ENCODE measurements at places on chromosomes 1 and 21. TPM values are rescaled to one million over a fixed set of nuclear protein-coding genes. Genes with fewer than 3 reads are reported as not detected.

- peaks cover 2% of the 10 kb centered on the region for H3K4me1 ChIP-seq
- H3K36me3 ChIP-seq = no peaks in the 10 kb centered on the region
These were observed 17.2 kb downstream of the GNG12 start for GRCh38 chr1:67816095-67816475.

GRCh38 chr1:23980728-23981070 lies 572 bp upstream of the SRSF10 start:
- peak overlapping the region; percentile 44 for H3K4me3 ChIP-seq
- peaks cover 15% of the 10 kb centered on the region for H3K36me3 ChIP-seq
- peaks cover 16% of the 10 kb centered on the region for H3K4me1 ChIP-seq
- DNase-seq = peak; percentile 58
- H3K27ac ChIP-seq = peak overlapping the region; percentile 89
- no peaks in the 10 kb centered on the region for H3K27me3 ChIP-seq

GRCh38 chr1:198846556-198846955 lies 207.7 kb downstream of the PTPRC start:
- H3K36me3 ChIP-seq = peaks cover 17% of the 10 kb centered on the region
- peaks cover 2% of the 10 kb centered on the region for H3K4me1 ChIP-seq
- DNase-seq = no peak
- no peak overlapping the region for H3K27ac ChIP-seq
- H3K4me3 ChIP-seq = no peak overlapping the region

DNA sequence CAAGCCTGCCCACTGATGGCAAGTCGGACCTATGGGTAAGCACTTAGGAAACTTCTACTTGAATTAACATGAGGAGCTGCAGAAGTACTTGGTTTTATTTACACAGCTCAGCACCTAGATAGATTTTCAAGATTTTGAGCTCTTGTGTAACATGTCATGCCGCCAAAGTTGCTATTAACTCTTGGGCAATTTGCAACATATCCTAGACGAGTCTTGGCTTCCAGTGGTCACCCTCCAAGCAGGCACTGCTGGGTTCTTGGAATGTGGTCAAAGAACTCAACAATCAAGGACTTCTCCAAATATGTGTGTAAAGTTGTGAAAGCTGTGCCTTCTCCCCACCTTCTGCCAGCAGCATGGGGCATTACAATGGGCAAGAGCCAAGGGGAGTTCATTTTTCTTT lies 17.8 kb upstream of the GUCA2B start:
- no peak for DNase-seq
- no peaks in the 10 kb centered on the region for H3K4me1 ChIP-seq
- no peak overlapping the region for H3K27ac ChIP-seq
- no peaks in the 10 kb centered on the region for H3K36me3 ChIP-seq

- DNase-seq = no peak
- no peak overlapping the region for H3K27ac ChIP-seq
- no peaks in the 10 kb centered on the region for H3K4me1 ChIP-seq
These were observed 18.6 kb downstream of the PIK3CD start for GRCh38 chr1:9670085-9670484.

DNA sequence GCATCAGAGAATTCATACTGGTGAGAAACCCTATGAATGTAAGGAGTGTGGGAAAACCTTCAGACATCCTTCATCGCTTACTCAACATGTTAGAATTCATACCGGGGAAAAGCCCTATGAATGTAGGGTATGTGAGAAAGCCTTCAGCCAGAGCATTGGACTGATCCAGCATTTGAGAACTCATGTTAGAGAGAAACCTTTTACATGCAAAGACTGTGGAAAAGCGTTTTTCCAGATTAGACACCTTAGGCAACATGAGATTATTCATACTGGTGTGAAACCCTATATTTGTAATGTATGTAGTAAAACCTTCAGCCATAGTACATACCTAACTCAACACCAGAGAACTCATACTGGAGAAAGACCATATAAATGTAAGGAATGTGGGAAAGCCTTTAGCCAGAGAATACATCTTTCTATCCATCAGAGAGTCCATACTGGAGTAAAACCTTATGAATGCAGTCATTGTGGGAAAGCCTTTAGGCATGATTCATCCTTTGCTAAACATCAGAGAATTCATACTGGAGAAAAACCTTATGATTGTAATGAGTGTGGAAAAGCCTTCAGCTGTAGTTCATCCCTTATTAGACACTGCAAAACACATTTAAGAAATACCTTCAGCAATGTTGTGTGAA lies 12.8 kb downstream of the ZFP69B start:
- no peak overlapping the region for H3K27ac ChIP-seq
- H3K27me3 ChIP-seq = no peaks in the 10 kb centered on the region
- H3K36me3 ChIP-seq = peaks cover 5% of the 10 kb centered on the region
- H3K4me3 ChIP-seq = no peak overlapping the region

- no peak for DNase-seq
- H3K4me3 ChIP-seq = no peak overlapping the region
- H3K27me3 ChIP-seq = no peaks in the 10 kb centered on the region
- H3K36me3 ChIP-seq = no peaks in the 10 kb centered on the region
- H3K4me1 ChIP-seq = no peaks in the 10 kb centered on the region
These were observed 26.0 kb upstream of the GBP6 start for GRCh38 chr1:89337903-89338302.

DNA sequence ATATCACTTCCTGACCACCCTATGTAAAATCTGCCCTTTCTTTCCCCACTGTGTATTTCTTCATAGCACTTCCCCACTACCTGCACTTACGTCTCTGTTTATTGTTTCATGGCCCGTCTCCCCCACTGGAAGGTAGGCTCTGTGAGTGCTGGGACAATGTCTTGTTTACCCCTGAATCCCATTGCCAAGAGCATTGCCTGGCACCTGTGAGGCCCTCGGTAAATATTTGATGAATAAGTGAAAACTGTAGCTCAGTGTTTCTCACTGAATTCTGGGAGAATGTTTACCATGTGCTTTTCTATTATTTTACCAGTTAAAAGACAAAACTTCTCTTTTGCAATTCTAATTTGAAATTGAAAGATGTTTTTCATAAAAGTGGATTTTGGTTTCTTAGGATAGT lies 11.8 kb downstream of the NFASC start:
- H3K27me3 ChIP-seq = peaks cover 5% of the 10 kb centered on the region
- H3K4me1 ChIP-seq = no peaks in the 10 kb centered on the region
- DNase-seq = no peak
- H3K4me3 ChIP-seq = no peak overlapping the region
- H3K36me3 ChIP-seq = no peaks in the 10 kb centered on the region
- no peak overlapping the region for H3K27ac ChIP-seq

DNA sequence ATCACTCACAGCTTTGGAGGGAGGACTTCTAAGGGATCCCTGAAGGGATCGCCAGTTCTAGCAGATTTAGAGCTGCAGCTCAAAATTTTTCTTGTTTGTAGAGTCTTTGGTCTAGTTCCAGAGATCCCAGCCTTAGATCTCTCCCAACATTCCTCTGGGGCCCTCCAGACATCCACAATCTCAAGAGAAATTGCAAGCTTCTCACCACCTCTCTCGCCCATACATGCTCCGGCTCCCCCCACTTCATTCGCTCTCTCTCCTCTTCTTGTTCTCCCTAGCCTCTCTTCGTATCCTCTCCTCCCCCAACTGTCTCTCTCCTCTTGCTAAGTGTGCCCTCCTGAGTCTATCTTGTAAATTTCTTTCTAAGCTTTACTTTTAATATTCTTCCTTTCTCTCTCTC lies 15.1 kb upstream of the TUT4 start:
- H3K27me3 ChIP-seq = no peaks in the 10 kb centered on the region
- peaks cover 12% of the 10 kb centered on the region for H3K4me1 ChIP-seq
- H3K36me3 ChIP-seq = no peaks in the 10 kb centered on the region
- H3K27ac ChIP-seq = peak overlapping the region; percentile 6
- H3K4me3 ChIP-seq = no peak overlapping the region

DNA sequence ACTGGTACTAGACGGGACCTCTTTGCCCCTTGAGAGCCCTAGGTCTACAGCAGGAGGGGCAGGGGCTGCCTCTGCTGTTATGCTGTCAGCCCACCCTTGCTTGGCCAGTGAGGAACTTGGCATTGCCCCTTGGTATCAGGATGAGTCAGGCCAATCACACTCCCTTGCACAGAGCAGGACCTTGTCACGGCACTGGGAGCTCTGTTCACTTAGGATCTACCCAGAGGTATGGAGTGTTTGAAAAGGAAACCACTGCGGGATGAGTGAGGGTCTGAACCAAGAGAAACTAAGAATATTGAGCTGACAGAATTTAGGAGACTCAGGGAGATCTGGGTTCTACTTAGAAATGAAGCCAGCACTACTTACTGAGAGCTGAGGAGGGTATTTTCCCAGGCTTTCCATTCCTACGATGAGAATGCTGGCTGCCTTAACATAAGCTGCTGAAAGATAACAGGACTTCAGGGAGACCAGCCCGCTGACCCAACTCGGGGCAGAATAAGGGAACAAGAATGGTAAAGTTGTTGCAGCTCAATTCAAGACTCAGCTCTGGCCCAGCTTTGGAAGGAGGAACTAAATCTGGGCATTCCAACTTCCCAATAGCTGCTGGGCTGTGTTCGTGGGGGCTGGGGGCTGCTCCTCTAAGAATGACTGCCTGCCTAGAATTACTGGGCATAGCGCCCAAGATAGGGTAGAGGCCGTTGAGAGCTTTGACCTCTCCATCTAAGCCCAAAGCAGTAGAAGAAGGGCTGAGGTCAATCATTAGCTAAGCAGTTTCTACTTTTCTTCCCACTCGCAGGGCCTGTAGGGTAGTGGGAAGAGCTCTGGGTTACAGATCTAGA lies 1.5 kb downstream of the FABP3 start:
- H3K4me1 ChIP-seq = peaks cover 67% of the 10 kb centered on the region
- H3K27ac ChIP-seq = peak overlapping the region; percentile 96
- DNase-seq = peak; percentile 37
- H3K4me3 ChIP-seq = peak overlapping the region; percentile 36
- H3K36me3 ChIP-seq = peaks cover 21% of the 10 kb centered on the region

DNA sequence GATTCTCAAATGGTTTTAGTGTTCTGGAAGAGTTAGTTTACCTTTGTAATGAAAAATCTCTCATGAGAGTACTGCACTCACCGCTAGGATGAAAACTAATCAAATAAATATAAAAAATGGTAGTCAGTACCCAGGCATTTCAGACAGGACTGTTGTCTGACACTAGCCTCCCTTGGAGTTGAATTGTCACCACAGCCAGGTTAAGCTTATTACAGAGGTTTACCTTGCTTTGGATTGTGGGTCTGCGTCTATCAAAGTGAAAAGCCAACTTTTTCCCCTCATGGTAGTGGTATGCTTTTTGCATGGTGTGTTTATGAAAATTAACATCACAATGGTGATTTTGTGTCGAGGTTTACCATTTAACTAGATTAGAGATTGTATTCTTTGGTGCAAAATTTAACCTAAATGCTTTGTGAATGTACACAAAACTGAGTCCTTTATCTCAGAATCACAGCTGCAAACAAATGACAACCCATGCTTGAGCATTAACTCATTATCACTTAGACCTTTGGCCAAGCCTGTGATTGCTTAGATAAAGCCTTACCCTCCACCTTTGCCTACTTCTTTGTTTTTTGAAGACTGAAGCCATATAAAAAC lies 20.1 kb downstream of the RAP1A start:
- H3K4me3 ChIP-seq = no peak overlapping the region
- H3K27me3 ChIP-seq = no peaks in the 10 kb centered on the region
- H3K36me3 ChIP-seq = peaks cover 3% of the 10 kb centered on the region
- H3K27ac ChIP-seq = no peak overlapping the region

DNA sequence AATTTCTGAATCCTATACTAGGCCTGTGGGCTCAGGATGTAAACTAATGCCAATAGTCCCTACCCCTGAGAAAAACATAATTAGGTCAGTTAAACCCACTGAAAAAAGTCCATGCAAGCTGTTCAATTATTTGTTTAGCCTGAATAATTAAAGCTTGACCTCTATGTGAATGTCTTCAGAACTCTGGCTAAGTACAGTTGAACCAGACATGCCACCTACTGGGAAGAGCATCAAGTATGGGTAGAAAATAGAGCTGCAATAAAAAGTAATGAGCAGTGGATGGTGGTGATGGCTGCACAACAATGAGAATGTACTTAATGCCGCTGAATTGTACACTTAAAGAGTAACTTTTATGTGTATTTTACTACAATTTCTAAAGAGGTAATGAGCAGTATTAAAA lies 23.6 kb upstream of the SLC19A2 start:
- no peaks in the 10 kb centered on the region for H3K4me1 ChIP-seq
- no peak overlapping the region for H3K4me3 ChIP-seq
- H3K27me3 ChIP-seq = no peaks in the 10 kb centered on the region
- H3K36me3 ChIP-seq = no peaks in the 10 kb centered on the region

DNA sequence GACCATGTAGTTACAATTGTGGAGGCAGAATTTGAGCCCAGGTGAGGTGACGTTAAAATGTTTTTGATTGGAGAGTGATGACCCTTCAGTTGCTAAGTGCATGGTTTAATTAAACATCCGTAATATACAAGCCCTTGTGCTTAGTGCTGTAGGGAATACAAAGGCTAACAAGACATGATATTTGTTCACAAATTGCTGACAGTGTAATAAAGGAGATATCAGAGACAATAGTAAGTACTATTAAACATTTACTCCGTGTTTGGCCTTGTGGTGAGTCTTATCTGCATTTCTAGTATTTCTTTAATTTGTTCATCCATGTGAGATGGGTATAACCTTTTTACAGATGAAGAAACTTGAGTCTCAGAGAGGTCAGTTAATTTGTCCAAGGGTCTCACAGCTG lies 37.9 kb downstream of the RLF start:
- no peaks in the 10 kb centered on the region for H3K4me1 ChIP-seq
- no peak overlapping the region for H3K4me3 ChIP-seq
- H3K27me3 ChIP-seq = no peaks in the 10 kb centered on the region
- H3K36me3 ChIP-seq = peaks cover 10% of the 10 kb centered on the region
- no peak for DNase-seq

- DNase-seq = no peak
- no peak overlapping the region for H3K4me3 ChIP-seq
- no peak overlapping the region for H3K27ac ChIP-seq
- no peaks in the 10 kb centered on the region for H3K27me3 ChIP-seq
- peaks cover 38% of the 10 kb centered on the region for H3K4me1 ChIP-seq
These were observed 56.5 kb downstream of the GALNT2 start for GRCh38 chr1:230123280-230124185.

GRCh38 chr21:21851657-21852056 lies 853.4 kb downstream of the NCAM2 start:
- H3K27me3 ChIP-seq = no peaks in the 10 kb centered on the region
- DNase-seq = peak; percentile 7
- no peak overlapping the region for H3K4me3 ChIP-seq
- H3K27ac ChIP-seq = no peak overlapping the region

- H3K4me1 ChIP-seq = peaks cover 24% of the 10 kb centered on the region
- peak; percentile 89 for DNase-seq
- no peaks in the 10 kb centered on the region for H3K36me3 ChIP-seq
- H3K27me3 ChIP-seq = peaks cover 7% of the 10 kb centered on the region
- H3K4me3 ChIP-seq = no peak overlapping the region
These were observed 32.0 kb upstream of the TENT5B start for GRCh38 chr1:27044613-27045151.

GRCh38 chr1:33902486-33903209 lies 38.8 kb downstream of the HMGB4 start:
- H3K36me3 ChIP-seq = no peaks in the 10 kb centered on the region
- peaks cover 3% of the 10 kb centered on the region for H3K27me3 ChIP-seq
- no peak overlapping the region for H3K4me3 ChIP-seq
- no peak overlapping the region for H3K27ac ChIP-seq
- no peaks in the 10 kb centered on the region for H3K4me1 ChIP-seq

GRCh38 chr21:15521644-15522001 lies 208.2 kb upstream of the USP25 start:
- no peaks in the 10 kb centered on the region for H3K4me1 ChIP-seq
- H3K27ac ChIP-seq = no peak overlapping the region
- H3K27me3 ChIP-seq = no peaks in the 10 kb centered on the region
- H3K4me3 ChIP-seq = no peak overlapping the region
- no peaks in the 10 kb centered on the region for H3K36me3 ChIP-seq

RAP1GAP gene
- 0.62 TPM for total RNA-seq

SPRR3 gene
- not detected for total RNA-seq

FMO3 gene
- 0.04 TPM for total RNA-seq

SPATA45 gene
- total RNA-seq = 0.44 TPM

DISP1 gene
- total RNA-seq = 10.7 TPM

STPG1 gene
- total RNA-seq = 1.4 TPM

RIIAD1 gene
- 2.7 TPM for total RNA-seq

CASQ1 gene
- total RNA-seq = 827 TPM

DMRTA2 gene
- total RNA-seq = 0.04 TPM

HCRTR1 gene
- 0.04 TPM for total RNA-seq

TNFRSF8 gene
- 0.22 TPM for total RNA-seq
